ENCODE measurements at places on chromosomes 7 and 10. TPM values are rescaled to one million over a fixed set of nuclear protein-coding genes. Genes with fewer than 3 reads are reported as not detected.

GRCh38 chr10:108375691-108376090, 1211.2 kb upstream of the SORCS1 start:
- no peak for DNase-seq

DNA sequence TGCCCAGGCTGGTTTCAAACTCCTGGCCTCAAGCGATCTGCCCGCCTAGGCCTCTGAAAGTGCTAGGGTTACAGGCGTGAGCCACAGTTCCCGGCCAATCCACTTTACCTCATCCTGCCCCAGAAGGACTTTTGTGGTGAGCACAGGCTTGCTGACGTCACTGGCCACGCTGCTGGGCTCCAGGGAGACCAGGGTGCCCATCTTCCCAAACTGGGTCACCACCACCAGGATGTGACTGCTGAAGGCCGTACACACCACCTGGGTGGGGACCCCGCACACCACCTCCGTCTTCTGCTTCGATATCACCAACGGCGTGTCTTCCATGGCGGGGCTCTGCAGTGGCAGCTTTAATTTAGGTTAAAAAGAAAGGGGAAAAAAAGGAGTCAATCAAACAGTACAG, 816 bp downstream of the PSMG3 start:
- DNase-seq, result no peak

- no peak for DNase-seq
Observed at GRCh38 chr7:79398138-79398749, 55.2 kb downstream of the MAGI2 start.

The BAMBI gene
- total RNA-seq, result 17.0 TPM

The GRB10 gene
- total RNA-seq, result 31.4 TPM

DNA sequence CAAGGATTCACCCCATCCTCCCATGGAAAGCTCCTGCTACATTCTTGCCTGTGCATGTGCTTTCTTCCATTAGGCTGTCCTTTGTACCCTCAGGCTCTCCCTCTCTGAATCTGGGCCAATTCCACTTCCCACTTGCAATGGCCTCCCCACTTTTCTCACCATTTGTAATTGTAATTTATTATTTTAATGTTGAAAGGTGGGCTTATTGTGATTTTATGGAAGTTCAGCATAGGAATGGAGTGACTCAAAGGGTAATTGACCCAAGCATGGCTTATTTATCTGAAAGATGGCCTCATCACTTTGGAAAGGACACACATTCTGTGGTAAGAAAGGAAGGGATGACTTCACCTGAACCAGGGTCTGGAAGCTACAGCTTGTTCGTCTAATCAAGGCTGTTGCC, 46.9 kb upstream of the ORC5 start:
- DNase-seq, result no peak

GRCh38 chr10:43377424-43377883, 6.0 kb downstream of the FXYD4 start:
- DNase-seq, result peak; percentile 73

DNA sequence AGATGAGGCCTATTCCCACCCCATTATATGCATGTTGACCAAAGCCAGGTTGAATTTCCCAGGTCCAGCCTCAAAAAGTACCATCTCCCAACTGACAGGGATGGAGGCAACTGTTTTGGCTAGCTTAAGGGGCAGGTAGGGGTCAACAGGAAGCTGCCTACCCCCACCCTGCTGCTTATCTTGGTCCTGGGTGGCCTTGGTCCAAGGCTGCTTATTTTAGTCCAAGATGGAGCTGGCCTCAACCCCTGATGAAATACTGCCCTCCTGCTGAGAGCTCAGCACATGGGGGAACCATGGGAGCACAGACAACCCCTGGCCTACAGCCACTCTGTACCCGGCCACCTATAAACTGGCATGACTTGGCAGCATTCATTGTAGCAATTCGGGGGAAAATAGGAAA, 23.1 kb downstream of the MYO1G start:
- no peak for DNase-seq

GRCh38 chr7:142867398-142868187, 12.7 kb downstream of the EPHB6 start:
- DNase-seq, result no peak

DNA sequence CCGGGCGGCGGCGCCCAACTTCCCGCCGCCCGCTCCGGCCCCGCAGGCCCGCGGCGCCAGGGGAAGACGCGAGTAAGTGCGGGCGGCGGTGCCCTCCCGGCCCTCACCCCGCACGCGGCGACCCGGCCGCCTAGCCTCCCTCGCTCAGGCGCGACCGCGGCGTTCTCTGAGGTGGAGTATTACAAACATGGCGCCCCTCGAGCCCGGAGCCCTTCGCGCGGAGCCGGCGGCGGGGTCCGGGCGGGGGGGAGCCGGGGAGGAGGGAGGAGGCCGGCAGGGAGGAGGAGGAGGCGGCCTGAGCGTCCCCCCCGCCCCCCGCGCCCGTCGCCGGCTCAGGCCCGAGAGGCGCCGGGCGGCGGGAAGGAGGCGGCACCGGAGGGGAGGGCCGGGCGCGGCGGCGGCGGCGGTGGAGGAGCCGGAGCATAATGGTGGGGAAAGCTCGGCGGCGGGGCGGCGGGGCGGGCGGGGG, at the start of gene ZMYND11:
Gene ZMYND11 (plus strand): TSS at position 324 of the 469 bp plus-strand sequence. CDS start 44,558 bp downstream, outside the sequence.
- DNase-seq, result no peak

DNA sequence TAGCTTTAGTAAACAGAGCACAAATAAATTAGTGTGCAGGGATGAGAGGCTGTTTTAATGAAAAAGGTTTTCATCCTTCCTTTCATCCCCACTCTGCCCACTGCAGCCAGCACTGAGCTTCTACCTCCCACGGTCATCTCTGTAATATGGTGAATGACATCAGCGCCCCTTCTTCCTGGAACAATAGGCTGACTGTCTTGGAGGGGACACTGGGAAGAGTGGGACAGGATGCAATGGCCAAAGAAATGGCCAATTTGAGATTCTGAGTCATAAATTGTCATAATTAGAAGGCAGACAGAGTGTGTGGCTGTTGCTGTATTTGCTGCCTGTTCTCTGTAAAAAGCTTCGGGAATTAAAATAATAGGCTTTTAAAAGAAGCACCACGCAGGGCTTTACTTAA, 126.7 kb upstream of the CALN1 start:
- DNase-seq, result no peak

The GIMAP1 gene
- total RNA-seq, result not detected

- DNase-seq, result no peak
Observed at GRCh38 chr7:106064316-106064715, 47.8 kb downstream of the SYPL1 start.

DNA sequence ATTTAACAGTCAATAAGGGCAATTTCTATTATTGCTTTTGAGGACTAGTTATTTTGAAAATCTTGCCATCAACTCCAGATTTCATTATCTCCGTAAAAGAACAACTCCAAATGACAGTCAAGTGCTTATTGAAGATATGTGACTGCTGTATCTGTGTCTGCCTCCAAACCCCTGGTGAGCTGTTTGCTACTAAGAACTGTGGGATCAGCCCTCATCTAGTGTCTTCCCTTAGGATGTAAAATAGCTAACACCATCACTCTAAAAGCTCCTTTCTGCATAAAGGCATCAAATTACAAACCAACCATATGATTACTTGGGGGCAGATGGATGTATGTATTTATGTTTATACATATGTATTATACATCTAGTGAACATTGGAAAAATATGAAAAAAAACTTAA, 70.8 kb upstream of the SLC13A1 start:
- no peak for DNase-seq

- DNase-seq, result no peak
Observed at GRCh38 chr7:24851786-24852185, 94.5 kb upstream of the GSDME start.

DNA sequence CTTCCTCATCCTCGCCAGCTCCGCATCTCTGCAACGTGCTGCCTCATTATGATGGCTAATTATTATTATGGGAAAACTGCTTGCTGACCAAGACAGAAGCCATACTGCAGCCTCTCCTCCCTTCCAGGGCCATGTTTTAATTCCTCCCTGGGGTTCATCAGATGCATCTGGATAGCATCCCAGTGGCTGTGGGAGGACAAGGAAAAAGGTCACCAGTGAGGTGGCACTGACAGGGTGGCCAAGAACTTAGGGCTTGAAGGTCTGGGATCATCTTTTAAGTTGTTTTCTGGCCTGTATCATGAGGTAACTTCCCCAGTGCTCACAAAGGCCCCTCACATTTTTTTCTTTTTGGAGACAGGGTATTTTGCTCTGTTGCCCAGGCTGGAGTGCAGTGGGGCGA, 39.6 kb downstream of the KCNH2 start:
- no peak for DNase-seq

DNA sequence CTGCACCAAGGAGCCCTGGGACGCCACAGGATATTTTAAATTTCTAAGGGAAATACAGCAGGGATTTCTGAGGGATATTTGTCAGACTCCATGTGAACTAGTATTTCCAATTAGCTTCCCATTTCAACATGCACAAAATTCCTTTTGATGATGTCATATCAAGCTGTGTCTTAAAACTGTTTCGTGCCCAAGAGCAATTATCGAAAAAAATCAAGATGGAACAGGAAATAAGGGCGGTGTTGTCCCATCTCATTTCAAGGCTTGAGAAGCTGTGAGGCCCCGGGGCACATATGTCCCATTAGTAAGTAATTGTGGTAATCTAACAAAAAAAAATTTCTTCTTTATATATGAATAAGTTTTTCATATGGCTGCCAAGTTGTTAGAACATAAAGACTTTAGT, 47.4 kb downstream of the PPP1R17 start:
- DNase-seq, result no peak

DNA sequence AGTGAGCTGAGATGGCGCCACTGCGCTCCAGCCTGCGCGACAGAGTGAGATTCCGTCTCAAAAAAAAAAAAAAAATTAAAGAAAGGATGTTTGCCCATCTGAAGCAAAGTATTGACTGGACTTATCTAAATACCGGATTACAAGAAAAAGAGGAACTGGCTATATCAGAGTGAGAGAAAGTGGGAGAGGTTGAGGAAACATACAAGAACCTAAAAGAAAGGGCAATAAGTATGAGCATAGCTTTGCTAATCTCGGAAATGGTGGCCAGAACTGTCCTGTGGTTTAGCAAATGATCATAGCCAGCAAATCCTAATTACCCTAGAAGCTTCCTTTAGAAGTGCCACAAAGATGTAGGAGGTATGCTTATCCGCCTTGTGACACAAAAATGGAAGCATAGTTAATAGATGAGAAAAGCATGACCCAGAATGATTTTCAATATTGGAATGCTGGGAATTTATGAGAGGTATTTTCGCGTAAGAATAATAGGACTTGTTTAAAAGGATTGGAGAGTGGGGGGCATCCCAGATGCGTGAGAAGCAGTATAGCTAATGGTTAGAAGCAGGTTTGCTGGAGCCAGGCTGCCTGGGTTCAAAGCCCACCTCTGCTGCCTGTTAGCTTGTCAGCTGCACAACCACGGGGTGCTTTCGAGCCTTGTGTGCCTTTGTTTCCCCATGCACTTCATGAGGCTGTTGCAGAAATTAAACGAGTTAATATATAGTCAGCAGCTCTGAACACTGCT, 1.2 kb upstream of the GTPBP4 start:
- DNase-seq, result no peak

DNA sequence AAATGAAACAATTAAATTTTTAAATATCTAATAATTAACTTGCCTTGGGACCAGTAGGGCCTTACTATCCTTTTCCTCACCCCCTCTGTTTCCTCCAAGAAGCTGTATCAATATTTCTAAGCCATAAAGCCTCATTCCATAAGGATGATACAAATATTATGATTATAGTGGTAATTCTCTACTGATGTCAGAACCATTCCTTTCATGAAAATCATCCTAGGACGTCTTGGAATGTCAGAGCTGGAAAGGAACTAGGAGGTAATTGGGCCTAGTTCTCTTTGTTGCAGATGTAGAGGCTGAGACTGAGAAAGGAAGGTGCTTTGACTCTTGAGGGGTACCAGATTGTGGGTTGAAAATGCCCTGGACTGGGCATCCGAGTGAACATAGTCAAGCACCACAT, 766.7 kb upstream of the GHITM start:
- no peak for DNase-seq

GRCh38 chr7:16397501-16398145, 23.7 kb downstream of the CRPPA start:
- DNase-seq, result no peak

- peak; percentile 65 for DNase-seq
Observed at GRCh38 chr10:86355571-86356038, 11.0 kb downstream of the GRID1 start.

GRCh38 chr10:130461631-130462030, 325.4 kb downstream of the GLRX3 start:
- DNase-seq, result no peak

The H2BK1 gene
- not detected for total RNA-seq

The HOXA11 gene
- total RNA-seq, result not detected

The WNT2 gene
- 0.62 TPM for total RNA-seq

DNA sequence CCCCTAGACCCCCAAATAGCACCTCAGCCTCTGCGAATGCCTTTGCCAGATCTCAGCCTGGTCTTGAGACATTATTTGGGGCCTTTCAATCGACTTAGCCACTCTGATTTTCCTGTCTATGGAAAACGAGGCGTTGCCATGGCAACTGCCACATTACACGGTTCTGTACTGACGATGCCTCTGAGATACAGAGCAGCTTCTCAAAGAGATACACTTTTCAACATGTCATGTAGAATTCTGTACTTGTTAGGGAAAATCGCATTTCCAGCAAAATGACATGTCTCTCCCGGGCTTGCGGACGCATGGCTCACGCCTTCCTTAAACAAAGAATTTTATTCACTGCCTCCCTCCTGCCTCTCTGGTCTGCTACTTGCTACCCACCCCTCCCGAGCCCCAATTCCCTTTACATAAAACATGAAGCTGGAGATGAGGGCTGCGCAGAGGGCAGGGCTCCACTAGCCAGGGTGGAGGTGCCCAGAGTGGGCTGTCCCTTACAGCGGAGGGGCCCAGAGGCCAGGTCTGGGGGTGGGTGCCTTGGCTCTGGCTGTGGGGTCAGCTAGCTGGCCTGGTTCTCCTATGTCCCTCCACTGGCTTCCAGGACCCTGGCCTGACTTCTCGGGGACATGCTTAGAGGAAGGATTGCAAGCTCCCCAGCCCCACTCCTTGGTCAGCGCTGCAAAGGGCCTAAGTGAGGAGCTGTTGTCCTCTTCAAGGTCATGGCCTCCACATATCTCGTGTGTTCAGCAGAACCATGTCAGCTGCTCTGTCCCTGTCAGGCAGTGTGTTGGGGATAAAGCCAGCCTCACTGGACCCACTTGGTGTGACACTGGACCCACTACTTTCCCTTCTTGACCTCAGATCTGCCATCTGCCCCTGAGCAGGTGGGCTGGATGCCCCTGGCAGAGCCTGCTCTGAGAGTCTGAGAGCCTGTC, 342.5 kb downstream of the RPS24 start:
- no peak for DNase-seq
